ENCODE measurements at places on chromosomes 1 and 21.

- peak; percentile 60 for DNase-seq
Observed at GRCh38 chr1:78052685-78053405, 7.1 kb downstream of the GIPC2 start.

DNA sequence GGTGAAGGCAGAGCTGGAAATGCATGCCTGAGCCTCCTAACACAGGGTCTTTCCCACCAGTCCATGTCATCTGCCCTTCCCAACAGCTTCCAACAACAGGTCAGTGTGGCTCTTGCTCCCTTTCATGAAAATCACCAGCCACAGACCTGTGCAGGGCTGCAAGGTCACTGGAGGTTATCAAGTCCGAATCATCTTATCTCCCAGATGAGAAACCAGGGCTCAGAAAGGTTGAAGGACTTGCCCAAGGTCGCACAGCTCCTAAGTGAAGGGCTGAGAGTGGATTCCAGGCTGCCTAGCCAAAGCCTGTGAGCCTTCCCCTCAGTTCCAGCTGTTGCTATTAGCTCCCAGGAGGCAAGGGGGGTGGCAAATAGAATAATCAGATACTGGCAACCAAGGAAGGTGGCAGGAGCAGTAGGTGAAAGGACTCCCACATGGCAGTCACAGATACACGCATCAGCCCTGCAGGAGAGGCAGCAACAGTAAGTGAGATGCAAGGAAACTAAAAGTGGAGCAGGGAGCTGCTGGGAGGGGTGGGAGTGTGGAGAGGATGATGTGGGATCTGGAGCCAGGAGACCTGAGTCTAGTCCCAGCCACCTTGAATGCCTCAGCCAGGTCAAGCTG is 74.2 kb downstream of the SSBP3 start:
- no peak for DNase-seq

DNA sequence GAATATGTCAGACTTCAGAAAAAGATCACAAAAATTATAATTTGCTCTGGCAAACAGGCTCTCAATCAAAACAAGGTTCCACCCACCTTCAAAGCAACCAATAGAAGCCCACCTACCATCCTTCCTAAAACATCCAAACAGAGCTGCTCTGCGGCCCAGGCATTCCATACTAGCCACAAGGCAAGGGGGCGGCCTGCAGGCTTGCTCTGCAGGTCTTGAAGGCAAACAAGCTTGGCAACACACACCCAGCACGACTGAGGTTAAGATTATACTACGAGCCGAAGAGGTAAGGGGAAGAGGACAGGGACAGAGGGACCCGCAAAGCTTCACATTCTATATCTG is 207.3 kb downstream of the SLC45A1 start:
- DNase-seq, result no peak

DNA sequence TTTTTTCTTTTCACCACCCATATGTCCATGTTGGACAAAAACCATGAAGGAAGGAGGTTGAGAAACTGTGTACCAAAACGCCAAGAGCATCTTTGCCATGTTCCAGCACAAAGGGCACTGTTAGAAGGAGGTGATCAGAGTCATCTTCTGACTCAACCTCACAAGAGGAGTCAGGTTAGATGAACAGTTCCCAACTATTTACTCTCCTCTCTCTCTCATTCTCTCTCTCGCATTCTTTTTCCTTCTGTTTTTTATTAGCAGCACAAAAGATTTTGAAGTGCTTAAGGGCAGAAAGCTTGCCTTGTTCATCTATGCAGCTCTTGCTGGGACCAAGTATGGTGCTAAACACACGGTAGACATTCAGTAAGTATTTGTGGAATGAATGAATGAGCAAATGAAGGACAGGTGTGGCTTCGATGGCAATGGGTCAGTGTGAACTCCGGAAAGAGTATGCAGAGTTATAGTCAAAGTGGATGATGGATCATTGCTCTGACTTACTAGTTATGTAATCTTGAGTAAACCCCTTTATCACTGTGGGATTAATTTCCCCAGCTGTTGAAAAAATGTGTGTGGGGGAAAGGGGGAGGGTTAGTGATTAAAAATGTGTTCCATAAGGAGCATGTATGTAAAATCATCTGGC is 33.9 kb downstream of the DDR2 start:
- no peak for DNase-seq

GRCh38 chr1:40257313-40257687 is 736 bp upstream of the ZMPSTE24 start:
- no peak for DNase-seq

DNA sequence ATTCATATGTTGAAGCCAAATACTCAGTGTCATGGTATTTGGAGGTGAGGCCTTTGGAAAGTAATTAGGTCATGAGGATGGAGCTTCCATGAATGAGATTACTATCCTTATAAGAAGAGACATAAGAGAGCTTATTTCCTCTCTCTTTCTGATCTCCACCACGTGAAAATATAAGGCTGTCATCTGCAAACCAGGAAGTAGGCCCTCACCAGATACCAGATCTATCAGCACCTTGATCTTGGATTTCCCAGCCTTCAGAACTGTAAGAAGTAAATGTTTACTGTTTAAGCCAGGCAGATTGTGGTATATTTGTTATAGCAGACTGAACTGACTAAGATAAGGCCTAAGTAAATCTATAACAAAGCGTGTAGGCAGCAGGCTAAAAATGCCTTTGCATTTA is 25.3 kb downstream of the RBM11 start:
- no peak for DNase-seq

DNA sequence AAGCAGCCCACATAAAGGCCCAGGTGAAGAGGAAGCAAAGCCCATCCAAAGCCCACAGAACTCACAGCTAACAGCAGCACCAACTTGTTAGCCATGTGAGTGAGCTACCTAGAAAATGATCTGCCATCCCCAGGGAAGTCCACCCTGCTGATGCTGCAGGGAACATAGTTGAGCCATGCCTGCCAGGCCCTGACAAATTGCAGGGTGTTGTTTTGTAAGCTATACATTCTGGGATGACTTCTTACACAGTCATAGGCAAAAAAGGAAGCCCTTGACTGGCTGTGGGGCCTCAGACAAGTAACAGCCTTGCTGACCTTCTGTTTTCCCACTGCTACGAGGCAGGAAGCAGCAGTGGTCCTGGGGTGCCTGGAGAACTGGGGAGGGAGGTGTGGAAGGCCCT is 262.7 kb downstream of the MATN1 start:
- DNase-seq, result no peak

GRCh38 chr1:115461526-115461925 is 123.5 kb upstream of the NGF start:
- DNase-seq, result no peak

GRCh38 chr1:100631015-100631551 is 88.5 kb upstream of the VCAM1 start:
- no peak for DNase-seq

DNA sequence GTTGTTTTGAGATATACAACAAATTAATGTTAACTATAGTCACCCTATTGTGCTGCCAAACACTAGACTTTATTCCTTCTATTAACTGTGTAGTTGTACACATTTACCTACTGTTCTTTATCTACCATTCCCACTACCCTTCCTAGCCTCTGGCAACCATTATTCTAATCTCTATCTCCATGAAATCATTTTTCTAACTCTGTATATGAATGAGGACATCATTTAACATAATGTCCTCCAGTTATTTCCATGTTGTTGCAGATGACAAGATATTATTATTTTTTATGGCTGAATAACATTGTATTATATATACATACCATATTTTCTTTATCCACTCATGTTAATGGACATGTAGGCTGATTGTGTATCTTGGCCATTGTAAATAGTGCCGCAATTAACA is 366.3 kb downstream of the TBX15 start:
- DNase-seq, result no peak

GRCh38 chr1:202807926-202808757 is at the start of gene KDM5B:
Gene KDM5B (minus strand): TSS chr1:202808421. CDS start chr1:202808305, 116 bp downstream.
- peak; percentile 65 for DNase-seq

DNA sequence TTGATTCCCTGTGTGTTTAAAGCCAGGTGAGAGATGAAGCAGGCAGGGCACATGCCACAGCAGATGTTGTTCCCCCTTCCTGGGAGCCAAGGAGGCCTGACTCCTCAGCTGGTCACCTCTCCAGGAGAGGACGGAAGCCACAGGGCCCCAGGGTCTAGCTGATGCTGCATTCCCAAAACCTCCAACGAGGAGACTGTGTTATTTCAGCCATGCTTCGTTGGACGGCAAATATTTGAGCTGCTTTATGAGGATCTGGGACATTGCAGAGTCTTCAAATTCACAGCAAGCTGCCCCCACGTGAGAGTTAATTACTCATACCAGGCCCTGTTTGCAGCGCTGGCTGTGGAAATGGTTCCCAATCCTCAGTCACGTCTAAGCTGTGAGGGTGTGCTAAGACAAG is 85.3 kb downstream of the CDC7 start:
- no peak for DNase-seq

- no peak for DNase-seq
Observed at GRCh38 chr1:201589186-201589585, 50.3 kb downstream of the NAV1 start.

GRCh38 chr1:205948039-205948438 is 4.8 kb upstream of the SLC26A9 start:
- no peak for DNase-seq

GRCh38 chr21:36767096-36767495 is 68.2 kb downstream of the SIM2 start:
- DNase-seq, result no peak

- no peak for DNase-seq
Observed at GRCh38 chr1:20485527-20486456, at the start of gene CAMK2N1. Gene CAMK2N1 (minus strand): TSS chr1:20486210. CDS start chr1:20485379, 831 bp downstream.

DNA sequence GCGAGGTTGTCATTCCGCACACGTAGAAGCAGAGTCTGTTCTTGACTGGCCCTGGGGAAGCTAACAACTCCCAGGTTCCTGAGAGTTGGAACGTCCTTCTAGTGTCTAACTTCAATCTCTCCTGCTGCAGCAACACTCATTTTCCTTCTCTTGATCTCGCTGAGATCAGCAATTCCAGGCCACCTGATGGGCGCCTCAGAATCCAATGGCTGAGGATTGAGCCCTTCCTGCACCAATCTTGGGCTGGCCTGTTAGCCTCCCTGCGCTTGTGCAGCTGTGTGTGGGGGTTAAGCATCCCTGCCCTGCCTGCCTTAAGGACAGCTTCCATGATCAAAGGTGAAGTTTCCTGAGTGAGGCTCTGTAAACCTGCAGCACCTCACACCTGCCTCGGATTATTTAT is 87.9 kb downstream of the SYT2 start:
- no peak for DNase-seq

DNA sequence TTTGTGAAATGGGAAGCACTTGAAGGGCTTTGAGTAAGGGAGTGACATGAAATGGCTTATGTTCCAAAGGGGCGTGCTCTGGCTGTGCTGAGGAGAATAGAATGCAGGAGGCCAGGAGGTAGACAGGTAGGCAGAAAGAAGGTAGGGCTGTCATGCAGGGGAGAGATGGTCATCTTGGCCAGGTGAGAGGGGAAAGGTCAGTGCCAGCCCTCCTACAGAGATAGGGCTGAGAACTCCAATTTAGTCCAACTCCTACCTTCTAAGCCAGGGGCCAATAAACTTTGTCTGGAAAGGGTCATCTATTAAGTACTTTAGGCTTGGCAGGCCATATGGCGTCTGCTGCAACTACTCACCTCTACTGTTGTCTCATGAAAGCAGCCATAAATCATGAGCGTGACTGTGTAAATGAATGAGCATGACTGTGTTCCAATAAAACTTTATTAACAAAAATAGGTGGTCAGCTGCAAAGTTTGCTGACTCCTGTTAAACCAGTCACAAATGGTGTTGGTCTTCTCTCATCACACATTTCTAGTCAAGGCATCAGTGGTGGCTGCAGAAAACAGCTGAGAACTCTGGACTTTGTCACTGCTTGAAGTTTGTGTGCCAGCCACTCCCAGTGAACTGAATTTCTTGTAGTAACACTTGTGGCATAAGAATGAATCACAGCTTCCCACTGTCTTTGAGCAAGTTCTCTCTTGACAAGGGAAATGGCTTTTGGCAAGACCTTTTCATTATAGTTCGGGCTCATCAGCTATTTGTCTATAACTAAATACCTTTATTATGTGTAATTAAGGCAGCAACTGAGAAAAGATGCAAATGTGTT is 32.0 kb upstream of the CD2 start:
- no peak for DNase-seq

- no peak for DNase-seq
Observed at GRCh38 chr1:193614275-193614674, 427.9 kb upstream of the B3GALT2 start.

GRCh38 chr1:243842978-243843511 is 7.0 kb downstream of the AKT3 start:
- no peak for DNase-seq

GRCh38 chr1:20322825-20323612 is 32.3 kb downstream of the VWA5B1 start:
- DNase-seq, result no peak

GRCh38 chr1:220344745-220345144 is 72.5 kb upstream of the RAB3GAP2 start:
- DNase-seq, result no peak

DNA sequence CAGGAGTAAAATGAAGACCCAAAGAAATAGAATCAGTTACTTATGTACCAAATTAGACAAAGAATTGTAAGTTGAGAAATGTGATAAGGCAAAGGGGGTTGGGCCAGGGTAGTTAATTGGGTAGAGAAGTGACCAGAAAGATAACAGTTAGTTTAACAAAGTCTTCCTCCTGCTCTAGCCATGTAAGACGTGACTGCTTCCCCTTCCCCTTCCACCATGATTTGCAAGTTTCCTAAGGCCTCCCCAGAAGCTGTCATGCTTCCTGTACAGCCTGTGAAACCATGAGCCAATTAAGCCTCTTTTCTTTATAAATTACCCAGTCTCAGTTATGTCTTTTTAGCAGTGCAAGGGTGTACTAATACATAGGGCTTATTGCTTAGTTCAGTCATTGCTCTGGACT is 142.0 kb upstream of the PDE4B start:
- DNase-seq, result no peak

- DNase-seq, result no peak
Observed at GRCh38 chr1:224108991-224109390, 4.9 kb upstream of the FBXO28 start.

DNA sequence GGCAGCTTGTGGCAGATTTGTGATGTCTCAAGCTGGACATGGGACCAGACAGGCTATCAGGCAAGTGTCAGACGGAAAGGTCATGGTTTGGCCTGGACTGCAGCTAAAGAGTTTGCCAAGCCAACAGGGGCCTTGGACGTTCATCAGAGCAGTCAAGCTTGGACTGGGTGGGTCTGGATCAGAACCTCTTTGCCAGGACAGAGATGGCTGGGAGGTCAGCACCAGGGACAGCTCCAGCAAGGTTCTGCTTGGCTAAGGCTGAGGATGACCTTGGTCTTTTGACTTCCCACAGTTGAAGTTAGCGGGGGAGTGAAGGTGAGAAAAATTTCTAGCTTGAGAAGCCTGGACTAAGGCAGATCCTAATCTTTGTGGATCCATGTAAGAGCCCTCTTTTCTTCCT is 68.1 kb downstream of the GRIK3 start:
- no peak for DNase-seq

- DNase-seq, result no peak
Observed at GRCh38 chr1:59434336-59434735, 137.4 kb downstream of the FGGY start.
